ENCODE measurements at places on chromosomes 12 and 14. TPM values are rescaled to one million over a fixed set of nuclear protein-coding genes. Genes with fewer than 3 reads are reported as not detected.

Gene SCNN1A
- total RNA-seq, result 0.15 TPM

Gene AICDA
- not detected for total RNA-seq

DNA sequence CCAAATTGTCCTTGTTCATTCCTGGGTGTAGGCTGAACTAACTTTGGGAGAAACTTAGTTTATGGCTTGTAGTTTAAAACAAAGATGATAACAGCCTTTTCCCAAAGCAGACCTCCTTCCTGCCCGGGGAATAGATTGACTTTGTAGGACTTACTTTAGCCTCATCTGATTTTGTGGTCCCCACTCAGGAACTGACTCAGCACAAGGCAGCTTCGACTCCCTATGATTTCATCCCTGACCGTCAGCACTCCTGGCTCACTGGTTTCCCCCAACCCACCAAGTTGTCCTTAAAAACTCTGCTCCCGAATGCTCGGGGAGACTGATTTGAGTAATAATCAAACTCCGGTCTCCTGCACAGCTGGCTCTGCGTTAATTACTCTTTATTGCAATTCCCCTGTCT lies 40.1 kb upstream of the DDHD1 start:
- DNase-seq, result no peak

- DNase-seq, result no peak
Measured at GRCh38 chr12:27253347-27253746, 9.3 kb downstream of the STK38L start.

- DNase-seq, result no peak
Measured at GRCh38 chr12:30779578-30779977, 24.8 kb upstream of the CAPRIN2 start.

DNA sequence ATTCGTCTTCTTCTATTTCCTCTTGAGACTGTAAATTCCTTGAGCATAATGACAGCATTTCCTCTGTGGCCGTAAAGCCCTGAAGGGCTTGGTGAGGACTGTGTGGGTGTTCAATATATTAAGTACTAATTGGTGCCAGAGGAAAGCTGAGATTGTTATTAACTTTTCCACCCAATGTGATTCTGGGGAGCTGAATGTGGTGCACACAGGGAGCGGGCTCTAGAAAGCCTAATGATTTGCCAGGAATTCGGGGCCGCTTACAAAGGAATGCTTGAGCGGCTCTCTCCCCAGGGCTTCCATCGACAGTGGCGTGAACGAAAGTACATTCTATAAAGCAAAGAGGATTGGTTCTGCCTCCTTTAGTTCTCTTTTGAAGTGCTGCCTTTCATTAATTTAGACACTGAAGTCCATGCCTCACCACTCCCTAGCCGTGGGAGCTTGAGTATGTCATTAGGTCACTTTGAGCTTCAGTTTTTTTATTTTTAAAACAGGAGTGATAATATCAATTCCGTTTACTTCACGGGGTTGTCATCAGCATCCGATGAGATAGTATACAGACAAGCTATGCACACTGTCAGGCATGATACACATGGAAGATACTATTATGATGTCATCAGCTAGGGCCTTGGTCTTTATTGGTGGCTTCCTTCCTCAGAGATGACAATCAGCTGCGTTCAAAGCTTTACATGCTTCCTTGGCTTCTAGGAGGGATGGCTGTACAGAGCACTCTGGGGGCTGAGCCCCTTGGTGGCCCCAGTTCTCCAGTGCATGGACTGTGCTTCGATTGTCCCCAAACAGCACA lies 11.0 kb upstream of the GSG1 start:
- DNase-seq, result no peak

DNA sequence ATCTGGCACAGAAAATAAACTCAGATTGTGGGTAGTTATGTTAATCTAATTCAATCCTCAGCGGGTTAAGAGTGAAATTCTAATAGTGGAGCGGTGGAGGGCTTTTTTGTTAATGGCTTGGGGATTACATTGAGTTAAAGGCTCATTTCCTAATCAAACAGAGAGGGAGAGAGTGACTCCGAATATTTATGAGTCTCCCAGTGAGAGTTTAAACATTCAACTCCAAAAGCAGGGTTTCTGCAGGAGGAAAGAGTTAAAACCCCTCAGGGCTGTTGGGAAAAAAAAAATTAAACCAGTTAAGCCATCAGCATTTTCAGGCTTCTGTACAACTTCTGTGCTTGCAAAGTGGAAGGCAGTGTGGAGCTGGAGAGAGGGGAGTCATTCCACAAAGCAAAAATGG lies 62.1 kb upstream of the ESRRB start:
- DNase-seq, result no peak

All from activated T-cell treated with anti-CD3 and anti-CD28 coated beads, Interleukin-2, amount 50 U/mL, for 4 hours (primary cell).